Ascending aorta (tissue), 2 donors: ENCODE measurements at places on chromosomes 13 and 19.

DNA sequence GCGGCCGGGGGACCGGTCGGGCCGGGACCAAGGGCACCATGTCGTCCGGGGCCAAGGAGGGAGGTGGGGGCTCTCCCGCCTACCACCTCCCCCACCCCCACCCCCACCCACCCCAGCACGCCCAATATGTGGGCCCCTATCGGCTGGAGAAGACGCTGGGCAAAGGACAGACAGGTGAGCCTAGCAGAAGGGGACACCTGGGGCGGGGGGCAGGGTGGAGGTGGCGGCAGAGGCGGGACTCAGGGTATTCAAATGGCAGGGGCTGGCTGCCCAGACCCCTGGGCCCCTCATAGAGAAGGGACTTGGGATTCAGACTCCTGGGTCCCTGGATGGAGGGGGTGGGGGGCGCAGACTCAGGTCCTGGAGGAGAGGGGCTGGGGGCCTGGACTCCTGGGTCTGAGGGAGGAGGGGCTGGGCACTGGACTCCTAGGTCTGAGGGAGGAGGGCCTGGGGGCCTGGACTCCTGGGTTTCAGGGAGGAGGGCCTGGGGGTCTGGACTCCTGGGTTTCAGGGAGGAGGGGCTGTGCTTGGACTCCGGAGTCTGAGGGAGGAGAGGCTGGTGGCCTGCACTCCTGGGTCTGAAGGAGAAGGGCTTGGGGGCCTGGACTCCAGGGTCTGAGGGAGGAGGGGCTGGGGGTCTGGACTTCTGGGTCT, 735 bp downstream of the BRSK1 start:
- no peaks in the 10 kb centered on the region for H3K27me3 ChIP-seq
- DNase-seq, result no peak
- H3K27ac ChIP-seq, result peak overlapping the region; percentile 87

GRCh38 chr13:26378116-26378515, 124.2 kb downstream of the CDK8 start:
- no peak overlapping the region for H3K4me3 ChIP-seq
- no peak overlapping the region for H3K27ac ChIP-seq
- H3K27me3 ChIP-seq, result no peaks in the 10 kb centered on the region
- no peak for DNase-seq
- H3K36me3 ChIP-seq, result no peaks in the 10 kb centered on the region
- no peaks in the 10 kb centered on the region for H3K4me1 ChIP-seq

GRCh38 chr13:112443995-112444311, 67.8 kb downstream of the SPACA7 start:
- H3K27me3 ChIP-seq, result no peaks in the 10 kb centered on the region
- H3K4me3 ChIP-seq, result no peak overlapping the region
- no peak for DNase-seq
- no peaks in the 10 kb centered on the region for H3K4me1 ChIP-seq
- no peak overlapping the region for H3K27ac ChIP-seq

- no peak overlapping the region for H3K27ac ChIP-seq
- H3K4me1 ChIP-seq, result no peaks in the 10 kb centered on the region
- H3K4me3 ChIP-seq, result no peak overlapping the region
- no peaks in the 10 kb centered on the region for H3K27me3 ChIP-seq
- H3K36me3 ChIP-seq, result no peaks in the 10 kb centered on the region
These were observed 248.2 kb downstream of the NBEA start for GRCh38 chr13:35190241-35190640.

GRCh38 chr19:16645140-16645539, 14.8 kb downstream of the SMIM7 start:
- H3K36me3 ChIP-seq, result peaks cover 74% of the 10 kb centered on the region
- DNase-seq, result no peak
- no peak overlapping the region for H3K4me3 ChIP-seq
- no peaks in the 10 kb centered on the region for H3K4me1 ChIP-seq
- H3K27me3 ChIP-seq, result no peaks in the 10 kb centered on the region

DNA sequence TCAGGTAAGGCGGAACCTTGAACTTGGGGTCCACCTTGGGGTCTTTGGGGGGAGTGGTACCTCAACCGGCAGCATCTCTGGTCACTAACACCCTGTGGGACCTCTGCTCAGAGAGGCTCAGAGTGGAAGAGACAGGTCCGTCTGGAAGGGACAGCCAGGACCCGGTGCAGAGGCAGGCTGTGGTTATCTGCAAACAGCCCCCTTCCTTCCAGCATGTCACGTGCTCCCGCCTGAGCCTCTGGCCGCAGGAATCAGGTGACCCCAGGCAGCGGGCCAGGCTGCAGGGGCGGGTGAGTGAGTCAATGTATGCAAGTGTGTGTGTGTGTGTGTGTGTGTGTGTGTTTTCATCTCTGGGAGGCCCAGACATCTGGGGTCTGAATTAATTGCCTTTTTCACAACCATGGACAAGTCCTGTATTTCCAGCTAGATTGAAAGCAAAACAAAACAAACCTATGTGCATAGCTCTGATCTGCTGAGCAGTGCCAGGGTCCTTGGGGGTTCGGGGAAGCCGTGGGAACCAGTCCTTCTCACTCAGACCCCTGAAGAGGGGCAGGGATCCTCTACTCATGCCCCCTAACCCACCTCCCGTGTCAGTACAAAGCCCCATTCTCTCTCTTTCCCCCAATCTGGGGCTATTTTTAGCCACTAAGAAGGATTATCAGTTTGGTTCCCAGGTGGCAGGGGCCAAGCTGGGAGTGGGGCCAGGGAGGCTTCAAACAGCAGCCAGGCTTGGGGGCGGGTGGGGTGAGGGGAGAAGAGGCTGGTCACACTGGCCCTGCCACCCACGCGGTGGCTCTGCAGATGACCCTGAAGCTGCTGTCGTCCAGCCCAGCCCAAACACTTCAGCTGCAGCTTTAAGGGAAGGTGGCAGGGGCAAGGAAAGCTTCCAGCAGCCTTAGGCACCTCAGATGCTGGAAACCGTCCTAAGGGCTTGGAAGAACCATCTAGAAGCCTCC, 31.4 kb downstream of the CERS4 start:
- no peak overlapping the region for H3K4me3 ChIP-seq
- DNase-seq, result peak; percentile 87
- no peak overlapping the region for H3K27ac ChIP-seq
- H3K36me3 ChIP-seq, result peaks cover 7% of the 10 kb centered on the region

DNA sequence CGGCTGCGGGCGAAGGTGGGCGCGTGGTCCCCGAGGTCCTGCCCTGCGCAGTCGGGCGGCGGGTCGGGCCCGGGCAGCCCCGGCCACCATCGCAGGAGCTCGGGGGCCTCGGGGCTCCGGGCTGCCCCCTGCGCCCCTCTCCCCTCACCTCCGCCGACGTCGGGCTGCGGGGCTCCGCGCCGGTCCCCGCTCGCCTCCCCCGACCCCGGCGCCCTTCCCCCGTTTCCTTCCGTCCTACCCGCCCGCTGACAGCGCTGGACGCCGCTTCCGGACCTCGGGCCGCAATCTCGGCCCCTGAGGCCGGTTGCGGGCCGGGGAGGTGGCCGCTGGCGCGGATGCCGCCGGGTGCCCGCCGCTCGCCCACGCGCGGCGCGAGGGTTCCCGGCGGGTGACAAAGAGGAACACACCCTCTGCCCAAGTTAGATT, 720 bp downstream of the FARP1 start:
- DNase-seq, result no peak
- no peaks in the 10 kb centered on the region for H3K36me3 ChIP-seq
- H3K27me3 ChIP-seq, result no peaks in the 10 kb centered on the region

DNA sequence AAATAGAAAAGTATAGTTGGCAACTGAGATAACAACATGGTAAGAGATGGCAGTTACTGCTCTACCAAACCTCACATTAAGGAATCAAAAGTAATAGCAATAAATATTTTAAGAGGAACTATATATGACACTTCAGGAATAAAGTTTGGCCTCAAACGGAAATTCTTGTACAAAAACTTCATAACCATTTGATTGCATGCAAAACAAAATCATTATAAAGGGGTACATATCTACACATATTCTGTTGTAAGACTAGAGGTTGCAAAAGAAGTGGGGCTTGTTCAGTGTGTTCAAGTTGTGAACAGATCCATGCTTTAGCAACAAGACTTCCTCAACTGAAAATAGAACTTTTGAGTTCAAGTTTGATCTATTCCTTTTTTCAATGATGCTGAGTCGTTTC, 133.5 kb upstream of the MIR17HG start:
- H3K36me3 ChIP-seq, result no peaks in the 10 kb centered on the region
- H3K4me3 ChIP-seq, result no peak overlapping the region
- no peak for DNase-seq
- no peak overlapping the region for H3K27ac ChIP-seq
- H3K27me3 ChIP-seq, result no peaks in the 10 kb centered on the region
- H3K4me1 ChIP-seq, result no peaks in the 10 kb centered on the region

GRCh38 chr13:35475960-35476943, at the start of gene MAB21L1:
Gene MAB21L1, minus strand, starts transcription at chr13:35476689. Its CDS starts 551 bp downstream, at chr13:35476138.
- H3K27ac ChIP-seq, result no peak within 1 kb of the TSS
- no peaks in the 10 kb centered on the region for H3K36me3 ChIP-seq
- no peaks in the 10 kb centered on the region for H3K4me1 ChIP-seq
- H3K4me3 ChIP-seq, result peak within 1 kb of the TSS; percentile 40
- DNase-seq, result no peak
- H3K27me3 ChIP-seq, result no peaks in the 10 kb centered on the region

DNA sequence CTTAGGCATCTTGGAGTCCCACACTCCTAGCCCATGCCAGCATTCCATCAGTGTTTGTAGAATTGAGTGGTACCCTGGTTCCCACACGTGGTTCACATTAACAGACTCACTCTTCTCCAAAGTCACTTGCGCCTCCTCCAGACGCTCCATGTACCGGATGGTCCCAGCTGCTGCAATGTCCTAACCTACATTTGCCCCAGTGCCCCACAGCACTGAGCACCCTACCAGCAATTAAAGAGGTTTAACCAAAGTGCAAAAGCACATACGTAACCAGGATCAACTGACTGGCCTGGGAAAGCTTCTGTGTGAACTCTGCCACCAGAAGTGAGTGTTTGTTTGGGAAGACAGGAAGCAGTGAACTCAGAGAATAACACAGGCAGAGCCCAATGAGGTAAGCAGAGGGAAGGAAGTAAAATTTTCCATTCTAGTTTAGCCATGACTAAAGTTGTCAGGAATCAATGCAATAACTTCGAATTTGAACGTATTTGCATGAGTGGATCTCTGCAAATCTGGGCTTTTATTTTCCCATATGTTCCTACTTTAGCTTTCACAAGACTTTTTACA, 7.3 kb upstream of the MEDAG start:
- peak overlapping the region; percentile 98 for H3K27ac ChIP-seq
- no peaks in the 10 kb centered on the region for H3K27me3 ChIP-seq
- peaks cover 52% of the 10 kb centered on the region for H3K4me1 ChIP-seq
